ENCODE measurements at places on chromosomes 5 and 9. TPM values are rescaled to one million over a fixed set of nuclear protein-coding genes. Genes with fewer than 3 reads are reported as not detected.

GRCh38 chr5:91938441-91938840 is 555.3 kb upstream of the ARRDC3 start:
- H3K36me3 ChIP-seq, result no peaks in the 10 kb centered on the region
- H3K4me3 ChIP-seq, result no peak overlapping the region
- H3K4me1 ChIP-seq, result no peaks in the 10 kb centered on the region
- no peaks in the 10 kb centered on the region for H3K27me3 ChIP-seq
- DNase-seq, result no peak
- no peak overlapping the region for H3K27ac ChIP-seq

DNA sequence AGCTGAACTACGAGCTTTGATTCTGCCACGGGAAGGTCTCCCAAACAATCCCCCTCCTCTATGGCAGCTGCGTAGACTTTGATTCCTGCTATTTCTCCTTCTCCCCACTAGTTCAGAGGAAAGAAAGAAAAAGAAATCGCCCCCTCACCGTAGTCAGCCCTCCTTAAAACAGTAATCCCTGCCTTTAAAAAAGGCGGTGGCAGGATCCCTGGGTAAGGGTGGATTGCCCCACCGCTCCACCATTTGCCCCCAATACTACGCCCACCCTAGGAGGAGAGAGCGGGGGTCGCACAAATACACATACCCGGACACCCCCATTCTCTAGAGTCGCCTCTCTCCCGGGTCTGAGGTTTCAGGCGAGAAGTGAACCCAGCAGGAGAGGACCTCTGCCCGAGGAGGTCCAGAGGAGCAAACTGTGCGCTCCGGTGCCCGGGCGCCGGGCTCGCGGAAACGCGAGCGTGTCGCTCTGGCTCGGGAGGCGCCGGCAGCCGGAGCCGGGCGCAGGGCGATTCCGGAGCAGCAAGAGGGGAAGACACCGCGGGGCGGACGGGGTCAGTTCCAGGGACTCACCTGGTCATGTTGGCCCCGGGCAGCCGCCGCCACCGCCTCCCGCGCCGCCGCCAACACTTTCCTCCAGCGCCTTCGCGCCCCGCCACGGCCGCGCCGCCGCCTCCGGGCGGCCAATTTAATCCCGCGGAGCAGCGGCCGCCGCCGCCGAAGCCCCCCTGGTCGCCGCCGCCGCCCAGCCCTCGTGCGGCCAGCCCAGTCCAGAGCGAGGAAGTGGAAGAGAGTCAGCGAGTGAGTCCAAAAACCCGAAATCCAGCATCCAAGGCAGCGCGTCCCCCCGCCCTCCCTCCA is 1057.7 kb upstream of the DMAC1 start:
- H3K4me1 ChIP-seq, result peaks cover 10% of the 10 kb centered on the region
- peaks cover 53% of the 10 kb centered on the region for H3K27me3 ChIP-seq
- no peaks in the 10 kb centered on the region for H3K36me3 ChIP-seq
- no peak for DNase-seq

DNA sequence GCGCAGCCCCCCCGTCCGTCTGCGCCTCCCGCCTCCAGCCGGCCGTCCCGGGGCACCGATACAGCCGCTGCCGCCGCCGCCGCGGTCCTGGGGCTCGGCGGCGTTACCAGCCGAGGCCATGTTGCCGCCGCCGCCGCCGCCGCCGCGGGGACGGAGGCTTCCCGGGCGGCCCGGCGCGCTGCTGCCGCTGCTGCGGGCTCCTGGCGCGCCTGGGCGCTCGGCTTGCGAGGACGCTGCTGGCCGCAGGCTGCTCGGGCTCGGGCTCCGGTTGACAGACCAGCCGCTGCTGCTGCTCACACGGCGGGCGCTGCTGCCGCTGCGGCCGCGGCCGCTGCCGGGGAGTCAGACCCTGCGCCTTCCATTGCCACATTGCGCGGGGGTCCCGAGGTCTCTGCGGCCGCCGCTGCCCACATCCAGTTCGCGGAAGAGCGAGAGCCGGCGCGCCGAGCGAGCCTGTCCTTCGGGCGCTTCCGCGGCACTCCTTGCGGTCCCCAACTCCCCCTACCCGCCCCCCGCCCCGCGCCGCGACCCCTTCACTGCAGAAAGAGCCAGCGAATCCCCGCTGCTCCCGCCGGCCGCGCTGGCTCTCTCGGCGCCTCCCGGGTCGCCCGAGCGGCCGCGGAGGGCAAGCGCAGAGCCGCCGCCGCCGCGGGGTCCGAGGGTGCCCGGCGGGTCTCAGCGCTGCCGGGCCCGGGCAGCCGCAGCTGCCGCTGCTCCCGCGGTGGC is 8.4 kb downstream of the PTCH1 start:
- DNase-seq, result no peak
- H3K27ac ChIP-seq, result no peak overlapping the region
- H3K4me1 ChIP-seq, result peaks cover 35% of the 10 kb centered on the region
- H3K36me3 ChIP-seq, result peaks cover 7% of the 10 kb centered on the region

GRCh38 chr9:111904891-111905291 is 8.3 kb downstream of the UGCG start:
- H3K36me3 ChIP-seq, result peaks cover 16% of the 10 kb centered on the region
- H3K27ac ChIP-seq, result no peak overlapping the region
- H3K4me3 ChIP-seq, result no peak overlapping the region
- peaks cover 28% of the 10 kb centered on the region for H3K4me1 ChIP-seq
- no peak for DNase-seq

DNA sequence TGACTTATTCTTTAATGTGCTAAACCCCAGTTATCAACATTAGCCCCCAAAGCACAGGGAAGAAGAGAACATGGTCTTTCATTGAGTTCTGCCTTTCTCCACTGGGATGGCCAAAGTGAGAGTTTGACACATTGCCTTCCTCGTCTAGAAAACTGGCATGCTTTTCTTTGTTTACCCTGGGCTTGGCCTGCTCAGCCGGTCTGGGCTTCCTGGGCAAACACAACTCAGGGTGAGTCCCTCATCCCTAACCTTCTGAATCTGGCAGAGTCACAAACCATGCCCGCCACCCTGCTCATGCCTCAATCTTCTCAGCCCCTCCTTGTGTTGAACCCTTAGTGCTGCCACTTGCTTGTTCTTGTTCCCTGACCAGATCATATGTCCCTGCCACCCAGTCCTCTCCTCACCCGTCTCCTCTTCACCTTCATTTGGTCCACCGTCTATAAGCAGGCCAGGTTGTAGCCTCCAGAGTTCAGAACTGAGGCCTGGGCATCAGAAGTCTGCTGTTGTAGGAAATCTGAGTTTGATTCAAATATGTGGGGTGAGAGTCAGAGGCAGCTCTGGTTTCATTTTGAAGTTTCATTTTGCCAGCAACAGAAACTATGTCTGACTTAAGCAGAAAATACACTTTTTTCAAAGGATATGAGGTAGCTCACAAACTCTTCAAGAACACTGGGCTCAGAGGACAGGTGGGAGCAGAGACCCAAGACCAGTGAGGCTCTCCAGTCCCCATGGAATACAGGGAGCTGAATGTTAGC is 217.6 kb downstream of the NDUFS4 start:
- DNase-seq, result no peak
- H3K4me1 ChIP-seq, result peaks cover 24% of the 10 kb centered on the region
- H3K27ac ChIP-seq, result no peak overlapping the region
- H3K36me3 ChIP-seq, result no peaks in the 10 kb centered on the region
- no peaks in the 10 kb centered on the region for H3K27me3 ChIP-seq

DNA sequence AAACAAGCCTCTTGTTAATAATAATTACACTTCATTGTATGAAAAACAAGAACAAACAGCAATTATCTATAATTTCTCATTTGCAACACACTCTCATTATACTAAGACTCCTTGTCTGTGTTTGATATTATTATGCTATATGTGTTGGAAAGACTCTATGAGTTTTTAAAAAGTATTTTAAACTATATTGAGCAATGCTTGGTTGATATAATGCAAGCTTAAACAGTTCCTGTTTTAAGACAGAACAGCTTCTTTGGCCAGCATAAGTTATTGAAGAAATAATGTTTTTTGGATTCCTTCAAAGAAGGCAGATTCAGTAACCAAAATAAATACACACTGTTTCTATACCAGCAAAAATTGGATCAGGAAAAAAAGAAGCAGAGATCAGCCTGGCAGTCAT is 871.4 kb downstream of the MAT2B start:
- H3K27ac ChIP-seq, result no peak overlapping the region
- no peaks in the 10 kb centered on the region for H3K36me3 ChIP-seq
- H3K27me3 ChIP-seq, result no peaks in the 10 kb centered on the region
- no peaks in the 10 kb centered on the region for H3K4me1 ChIP-seq
- H3K4me3 ChIP-seq, result no peak overlapping the region

- H3K36me3 ChIP-seq, result no peaks in the 10 kb centered on the region
- no peak overlapping the region for H3K27ac ChIP-seq
Measured at GRCh38 chr9:9751996-9752395, 860.8 kb downstream of the PTPRD start.

DNA sequence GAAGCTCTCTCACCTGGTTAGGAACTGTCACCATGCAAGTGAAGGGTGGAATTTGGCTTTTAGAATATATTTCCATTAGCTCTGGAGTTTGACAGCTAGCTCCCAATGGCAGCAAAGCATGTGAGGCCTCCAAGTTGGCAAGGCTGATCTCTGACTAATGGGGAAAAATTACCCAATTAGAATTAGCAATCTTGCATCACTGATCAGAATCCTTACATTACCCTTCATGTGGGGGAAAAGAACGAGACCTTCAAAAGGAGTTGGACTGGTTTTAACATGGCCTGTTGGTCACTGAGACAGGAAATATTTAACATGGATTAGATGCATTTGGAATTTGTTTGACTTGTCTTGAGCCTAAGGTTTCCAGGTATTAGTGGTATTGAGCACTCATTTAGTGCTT is 192.3 kb upstream of the GDNF start:
- no peaks in the 10 kb centered on the region for H3K27me3 ChIP-seq
- H3K27ac ChIP-seq, result no peak overlapping the region
- no peak overlapping the region for H3K4me3 ChIP-seq

GRCh38 chr5:103927739-103928138 is 365.1 kb upstream of the NUDT12 start:
- H3K36me3 ChIP-seq, result no peaks in the 10 kb centered on the region
- no peak overlapping the region for H3K4me3 ChIP-seq
- no peaks in the 10 kb centered on the region for H3K4me1 ChIP-seq
- no peak for DNase-seq

DNA sequence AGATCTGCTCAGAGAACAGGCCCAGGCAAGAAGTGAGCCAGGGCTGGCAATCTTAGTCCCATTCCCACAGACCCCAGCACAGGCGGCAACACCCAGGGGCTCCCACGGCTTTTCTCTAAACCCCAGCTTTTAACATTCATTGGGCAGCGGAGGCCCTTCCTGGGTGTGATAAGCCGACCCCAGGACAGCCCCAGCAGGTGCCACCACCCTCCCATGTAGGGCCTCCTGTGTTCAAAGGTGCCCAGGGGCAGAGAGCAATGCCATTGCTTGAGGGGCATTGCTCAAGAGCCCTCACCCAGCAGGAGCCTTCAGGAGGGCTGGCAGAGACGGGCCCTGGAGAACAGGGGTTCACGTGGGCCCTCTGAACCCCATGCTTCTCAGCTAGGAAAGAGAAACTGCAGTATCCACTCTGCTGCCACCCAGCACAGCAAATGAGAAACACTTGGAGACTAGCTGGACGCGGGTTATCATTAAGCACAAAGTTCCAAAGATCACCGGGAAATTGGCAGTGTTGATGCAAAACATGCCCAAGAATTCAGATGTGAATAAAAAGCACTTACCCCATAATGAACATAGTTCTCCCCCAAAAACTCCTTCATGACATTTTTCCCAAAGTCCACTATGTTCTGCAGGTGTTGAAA is 13.9 kb downstream of the IPPK start:
- no peak for DNase-seq
- peaks cover 23% of the 10 kb centered on the region for H3K36me3 ChIP-seq
- no peak overlapping the region for H3K27ac ChIP-seq
- no peaks in the 10 kb centered on the region for H3K4me1 ChIP-seq
- H3K27me3 ChIP-seq, result no peaks in the 10 kb centered on the region
- no peak overlapping the region for H3K4me3 ChIP-seq

DNA sequence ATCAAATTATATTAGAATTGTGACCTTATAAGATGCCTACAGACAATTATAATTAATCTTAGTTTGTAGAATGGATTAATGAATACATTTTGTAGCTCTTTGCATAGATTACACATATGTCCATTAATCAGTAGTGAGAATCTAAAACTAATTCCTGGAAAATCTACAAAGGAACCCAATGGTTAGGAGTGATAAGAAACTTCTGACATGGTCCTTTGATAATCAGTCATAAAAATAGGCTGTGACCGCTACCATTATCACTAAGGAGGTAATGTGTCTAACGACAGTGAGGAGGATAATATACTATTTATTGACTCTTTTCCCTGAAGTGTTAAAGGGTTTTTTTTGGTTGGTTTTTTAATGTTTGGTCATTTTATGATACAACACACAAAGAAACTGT is 46.6 kb downstream of the BNC2 start:
- no peaks in the 10 kb centered on the region for H3K27me3 ChIP-seq
- no peaks in the 10 kb centered on the region for H3K36me3 ChIP-seq
- H3K27ac ChIP-seq, result no peak overlapping the region
- H3K4me3 ChIP-seq, result no peak overlapping the region

- no peak overlapping the region for H3K4me3 ChIP-seq
- H3K27me3 ChIP-seq, result no peaks in the 10 kb centered on the region
- no peak for DNase-seq
- H3K27ac ChIP-seq, result no peak overlapping the region
Measured at GRCh38 chr5:149014571-149015031, 48.3 kb downstream of the SH3TC2 start.

DNA sequence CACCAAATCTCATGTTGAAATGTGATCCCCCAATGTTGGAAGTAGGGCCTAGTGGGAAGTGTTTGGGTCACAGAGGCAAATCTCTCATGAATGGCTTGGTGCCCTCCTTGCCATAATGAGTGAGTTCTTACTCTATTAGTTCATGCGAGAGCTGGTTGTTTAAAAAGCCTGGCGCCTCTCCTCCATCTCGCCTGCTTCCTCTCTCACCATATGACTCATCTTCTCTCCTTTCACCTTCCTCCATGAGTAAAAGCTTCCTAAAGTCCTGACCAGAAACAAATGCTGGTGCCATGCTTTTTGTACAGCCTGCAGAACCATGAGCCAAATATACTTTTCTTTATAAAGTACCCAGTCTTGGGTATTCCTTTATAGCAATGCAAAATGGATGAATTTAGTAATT is 20.9 kb upstream of the ARHGAP26 start:
- DNase-seq, result no peak
- H3K4me3 ChIP-seq, result no peak overlapping the region
- H3K27ac ChIP-seq, result no peak overlapping the region
- H3K27me3 ChIP-seq, result peaks cover 11% of the 10 kb centered on the region
- H3K4me1 ChIP-seq, result peaks cover 10% of the 10 kb centered on the region

GRCh38 chr5:44246986-44247385 is 142.2 kb downstream of the FGF10 start:
- no peaks in the 10 kb centered on the region for H3K27me3 ChIP-seq
- no peaks in the 10 kb centered on the region for H3K4me1 ChIP-seq
- no peak for DNase-seq
- no peak overlapping the region for H3K27ac ChIP-seq
- no peaks in the 10 kb centered on the region for H3K36me3 ChIP-seq
- no peak overlapping the region for H3K4me3 ChIP-seq

The SLC27A4 gene
- 30.5 TPM for total RNA-seq

The TERT gene
- 11.8 TPM for total RNA-seq

The SPATA31D4 gene
- not detected for total RNA-seq

The LCP2 gene
- 254 TPM for total RNA-seq

The LCN1 gene
- not detected for total RNA-seq
